ENCODE measurements at places on chromosomes 16 and 17. TPM values are rescaled to one million over a fixed set of nuclear protein-coding genes. Genes with fewer than 3 reads are reported as not detected.

Gene GAS7
- total RNA-seq, result 79.7 TPM

Gene DCUN1D3
- 13.4 TPM for total RNA-seq

Gene TMEM235
- not detected for total RNA-seq

Gene MYH3
- total RNA-seq, result 0.22 TPM

DNA sequence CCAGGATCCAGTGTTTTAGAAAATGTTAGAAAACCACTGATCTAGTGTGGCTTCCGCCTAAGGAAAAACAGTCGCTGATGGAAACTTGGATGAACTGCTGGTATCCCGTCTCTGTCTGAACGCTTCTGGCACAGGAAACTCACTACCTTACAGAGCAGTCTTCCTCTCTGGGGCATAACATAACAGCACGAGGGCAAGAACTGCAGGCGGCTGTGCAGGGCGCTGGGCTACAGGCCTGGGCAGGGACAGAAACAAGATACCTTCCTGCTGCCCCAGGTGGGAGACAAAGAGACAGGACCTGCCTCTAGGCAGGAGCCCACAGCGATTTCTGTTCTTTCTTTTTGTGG lies 10.5 kb downstream of the MXRA7 start:
- no peak for DNase-seq
- H3K27ac ChIP-seq, result peak overlapping the region; percentile 98
- peak overlapping the region; percentile 38 for H3K4me3 ChIP-seq
- H3K4me1 ChIP-seq, result no peaks in the 10 kb centered on the region
- H3K27me3 ChIP-seq, result no peaks in the 10 kb centered on the region

DNA sequence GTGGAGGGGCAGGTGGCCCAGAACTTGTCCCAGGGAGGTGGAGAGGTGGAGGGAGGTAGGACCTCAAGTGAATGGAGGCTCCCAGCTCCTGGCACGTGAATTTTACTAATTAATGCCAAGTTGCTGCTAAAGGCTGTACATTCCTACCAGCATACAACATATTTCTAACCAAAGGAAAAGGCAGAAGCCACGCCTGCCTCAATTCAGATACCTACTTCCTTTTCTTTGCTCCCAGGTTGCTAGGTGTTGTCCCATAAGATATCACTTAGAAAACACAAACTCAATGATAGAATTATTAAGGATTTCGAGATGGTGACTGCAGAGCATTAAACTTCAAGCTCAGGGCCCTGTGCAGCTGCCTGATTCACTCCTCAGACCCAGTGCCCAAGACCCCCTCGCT lies 20.5 kb upstream of the SMPD3 start:
- H3K36me3 ChIP-seq, result no peaks in the 10 kb centered on the region
- H3K27ac ChIP-seq, result no peak overlapping the region
- no peaks in the 10 kb centered on the region for H3K27me3 ChIP-seq
- H3K4me3 ChIP-seq, result no peak overlapping the region
- DNase-seq, result no peak
- peaks cover 26% of the 10 kb centered on the region for H3K4me1 ChIP-seq

Measured in right atrium auricular region (tissue), 2 donors.